ENCODE measurements at places on chromosomes 12 and 14. TPM values are rescaled to one million over a fixed set of nuclear protein-coding genes. Genes with fewer than 3 reads are reported as not detected.

Gene CLEC14A
- not detected for total RNA-seq

Gene NTS
- not detected for total RNA-seq

Gene CACNA1C
- 0.42 TPM for total RNA-seq

Gene KRT82
- not detected for total RNA-seq

Gene MFAP5
- total RNA-seq = not detected

Gene PRPF39
- 44.0 TPM for total RNA-seq

Gene OR4Q3
- total RNA-seq = not detected

Gene CD163L1
- total RNA-seq = not detected

Gene SERPINA3
- not detected for total RNA-seq

Gene C12orf54
- total RNA-seq = not detected

Gene CLEC4C
- total RNA-seq = not detected

Gene TESPA1
- 147 TPM for total RNA-seq

Gene PTPRQ
- not detected for total RNA-seq

Gene ESR2
- 0.05 TPM for total RNA-seq

Gene RPS6KL1
- 5.9 TPM for total RNA-seq

Gene CLECL1
- total RNA-seq = 7.9 TPM

Gene ACRBP
- 1.5 TPM for total RNA-seq

Gene DCAF11
- 89.9 TPM for total RNA-seq

Gene GALNT9
- total RNA-seq = not detected

Gene HVCN1
- total RNA-seq = 10.6 TPM

Gene VSIG10
- 5.2 TPM for total RNA-seq

Gene DTX1
- 0.66 TPM for total RNA-seq

Gene BMP4
- not detected for total RNA-seq

Gene GRIP1
- not detected for total RNA-seq

Gene ABCC9
- total RNA-seq = not detected

Gene TAS2R46
- total RNA-seq = 1.6 TPM

Gene FBXO33
- total RNA-seq = 15.1 TPM

Gene ANKLE2
- 105 TPM for total RNA-seq

Gene RNASE3
- total RNA-seq = not detected

Gene AKAP3
- total RNA-seq = 1.4 TPM

Gene ING4
- total RNA-seq = 23.7 TPM

Gene DIO2
- total RNA-seq = not detected

Gene TAS2R10
- total RNA-seq = 0.39 TPM

Gene ITFG2
- total RNA-seq = 48.0 TPM

Gene CLEC1B
- total RNA-seq = not detected

Gene CMA1
- total RNA-seq = not detected

Gene DHH
- total RNA-seq = 0.07 TPM

Gene NAV3
- not detected for total RNA-seq

Gene GPRC5D
- total RNA-seq = not detected

Gene VRTN
- not detected for total RNA-seq

Gene KRT75
- total RNA-seq = not detected

Gene IL31
- total RNA-seq = 0.24 TPM

Gene LBHD2
- total RNA-seq = not detected

Gene BDKRB2
- total RNA-seq = not detected

Gene CDKN3
- 44.2 TPM for total RNA-seq
